CD4-positive, alpha-beta T cell treated with Interleukin-2 at 100 ng/mL for 4 hours (primary cell): ENCODE measurements at places on chromosomes 4 and X.

- peak; percentile 49 for DNase-seq
Observed at GRCh38 chrX:41180194-41180908, 95.1 kb downstream of the USP9X start.

DNA sequence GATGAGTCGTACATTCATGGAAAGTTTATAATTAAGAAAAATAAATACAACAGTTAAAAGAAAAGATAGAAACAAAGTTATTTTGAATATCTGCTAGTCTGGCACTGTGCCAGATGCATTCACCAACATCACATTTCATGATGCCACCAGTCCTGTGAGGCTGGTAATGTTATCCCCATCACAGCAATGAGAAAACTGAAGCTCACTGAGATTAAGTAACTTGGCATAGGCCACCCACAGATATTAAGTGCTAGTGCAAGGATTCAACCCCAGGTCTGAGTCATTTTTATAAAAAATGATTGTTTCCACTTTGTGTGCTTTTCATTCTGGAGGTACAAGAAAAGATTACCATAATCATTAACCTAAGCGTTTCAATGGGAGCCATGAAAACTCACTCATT lies 65.0 kb upstream of the IL15 start:
- no peak for DNase-seq

DNA sequence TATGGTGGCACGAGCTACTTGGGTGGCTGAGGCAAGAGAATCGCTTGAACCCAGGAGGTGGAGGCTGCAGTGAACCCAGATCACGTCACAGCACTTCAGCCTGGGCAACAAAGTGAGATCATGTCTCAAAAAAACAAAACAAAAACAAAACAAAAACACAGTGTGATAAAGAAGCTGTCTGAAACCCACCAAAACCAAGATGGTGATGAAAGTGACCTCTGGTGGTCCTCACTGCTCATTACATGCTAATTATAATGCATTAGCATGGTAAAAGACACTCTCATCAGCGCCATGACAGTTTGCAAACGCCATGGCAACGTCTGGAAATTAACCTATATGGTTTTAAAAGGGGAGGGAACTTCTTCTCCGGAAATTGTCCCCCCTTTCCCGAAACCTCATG lies 29.4 kb upstream of the OPHN1 start:
- DNase-seq: peak; percentile 31

- no peak for DNase-seq
Observed at GRCh38 chr4:140720387-140721304, 35.5 kb downstream of the TBC1D9 start.

DNA sequence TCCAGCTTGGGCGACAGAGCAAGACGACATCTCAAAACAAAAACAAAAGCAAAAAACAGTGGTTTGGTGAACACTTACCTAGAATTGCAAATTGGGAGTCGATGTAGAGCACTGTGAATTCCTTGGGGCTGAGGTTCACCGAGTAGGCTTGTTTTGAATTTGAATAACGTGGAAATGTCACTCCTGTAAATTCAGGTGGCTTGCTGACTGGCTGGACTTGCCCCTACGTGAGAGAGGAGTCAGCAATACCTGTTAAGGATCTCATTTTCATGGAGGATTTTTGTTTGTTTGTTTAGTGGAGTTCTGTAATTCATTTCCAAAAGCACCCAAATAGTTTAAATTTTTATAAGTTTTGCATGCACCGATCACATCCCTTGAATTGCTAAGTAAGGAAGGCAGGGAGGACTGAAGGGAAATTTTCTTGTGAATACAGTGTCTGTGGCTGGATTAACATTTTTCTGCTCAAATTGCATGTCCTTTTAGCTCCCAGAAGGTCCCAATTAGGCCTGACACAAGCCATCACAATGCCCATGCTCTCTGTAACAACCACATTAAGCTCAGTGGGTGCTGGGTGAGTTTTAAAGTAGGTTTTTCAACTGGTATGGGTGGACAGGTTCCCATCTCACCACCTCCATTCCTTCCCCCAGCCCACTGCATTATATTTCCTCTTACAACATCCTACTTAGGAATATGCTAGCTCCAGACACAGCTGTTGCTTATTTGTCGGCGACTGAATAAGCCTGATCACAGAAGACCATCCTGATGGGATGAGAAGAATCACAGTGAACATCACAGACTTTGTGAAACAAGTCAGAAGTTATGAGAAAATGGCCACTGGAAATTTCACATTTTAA lies 58.5 kb upstream of the TTC29 start:
- no peak for DNase-seq

GRCh38 chr4:78618436-78618835 lies 66.9 kb downstream of the ANXA3 start:
- no peak for DNase-seq

DNA sequence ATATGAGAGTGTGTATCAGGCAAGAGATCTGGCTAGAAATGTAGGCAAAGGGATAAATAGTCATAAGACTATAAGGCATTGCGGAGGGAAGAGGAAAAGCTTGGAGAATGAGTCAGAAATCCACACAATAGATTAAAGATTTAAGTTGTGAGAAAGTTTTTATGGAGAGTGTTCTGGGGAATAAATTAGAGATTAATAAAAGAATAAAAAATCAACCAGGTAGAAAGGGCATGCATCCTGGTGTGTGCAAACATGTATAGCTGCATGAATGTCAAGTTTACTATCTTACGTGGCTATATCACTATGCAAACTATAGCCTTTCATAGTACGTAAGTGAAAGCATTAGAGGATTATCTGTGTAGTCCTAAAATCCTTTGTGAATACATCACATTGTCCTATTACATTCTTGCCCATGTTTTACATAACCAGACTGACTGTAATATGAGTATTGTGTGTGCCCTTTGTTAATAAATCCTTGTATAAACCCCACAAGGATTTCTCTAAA lies 36.9 kb downstream of the SNCA start:
- no peak for DNase-seq

GRCh38 chr4:77629885-77630284 lies 24.3 kb downstream of the CXCL13 start:
- no peak for DNase-seq

- no peak for DNase-seq
Observed at GRCh38 chrX:31350808-31351074, 278.9 kb upstream of the FTHL17 start.

DNA sequence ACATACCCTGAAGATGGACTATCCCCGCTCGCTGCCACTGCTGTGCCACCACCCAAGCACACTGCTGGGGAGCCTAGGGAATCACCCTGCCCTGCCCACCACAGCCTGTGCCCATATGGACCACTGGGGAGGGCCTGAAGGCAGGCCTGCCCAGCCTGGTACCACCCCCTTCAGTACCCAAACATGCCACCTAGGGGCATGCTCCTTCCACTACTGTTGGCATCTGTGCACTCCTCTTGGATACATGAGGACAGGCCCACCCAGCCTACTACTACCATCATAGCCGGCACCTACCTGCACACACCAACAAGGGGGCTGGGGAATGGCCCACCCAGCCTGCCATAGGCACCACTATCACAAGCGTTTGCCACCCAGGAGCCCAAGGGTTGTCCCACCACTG lies 30.1 kb upstream of the PRDX4 start:
- no peak for DNase-seq

GRCh38 chr4:101115887-101116286 lies 231.4 kb downstream of the PPP3CA start:
- no peak for DNase-seq

DNA sequence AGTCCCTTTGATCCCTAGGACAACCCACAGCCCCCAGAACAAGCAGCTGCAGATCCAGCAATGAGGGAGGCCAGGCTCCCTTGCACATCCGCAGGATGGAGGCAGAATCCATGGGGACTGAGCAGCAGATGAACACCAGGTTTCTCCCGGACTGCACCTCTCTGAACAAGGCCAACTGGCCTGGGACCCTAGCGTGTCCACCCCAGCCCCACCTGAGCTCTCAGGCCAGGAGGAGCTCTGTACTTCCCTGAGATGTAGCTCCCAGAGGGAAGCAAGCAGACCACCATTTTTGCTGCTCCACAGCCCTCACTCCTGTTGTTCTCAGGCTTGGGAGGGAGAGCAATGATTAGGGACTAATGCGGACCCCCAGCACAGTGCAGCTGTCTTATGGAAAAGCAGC lies 1195.8 kb downstream of the PCDH18 start:
- no peak for DNase-seq
